Fibroblast of upper back skin (primary cell): ENCODE measurements at places on chromosomes 5 and 9.

GRCh38 chr5:133347039-133347438 lies 265.3 kb downstream of the FSTL4 start:
- no peak for DNase-seq

DNA sequence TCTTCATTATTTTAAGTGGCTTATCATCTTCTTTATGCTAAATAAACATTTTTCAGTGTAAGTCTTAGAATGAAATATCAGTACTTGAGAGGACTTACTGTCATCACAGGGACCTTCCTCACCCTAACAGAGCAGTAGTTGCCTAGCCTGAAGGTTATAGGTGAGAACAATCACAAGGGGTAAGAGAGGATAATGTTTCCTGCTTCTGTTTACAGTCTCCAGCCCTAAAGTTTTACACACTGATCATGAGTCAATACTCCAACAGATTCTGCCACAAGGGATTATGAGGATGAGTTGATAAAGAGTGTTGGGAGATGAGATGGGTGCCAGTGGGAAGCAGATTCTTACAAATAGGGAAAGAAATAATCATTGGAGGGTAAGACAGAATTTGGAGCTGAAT lies 265.1 kb upstream of the DAB2 start:
- no peak for DNase-seq

DNA sequence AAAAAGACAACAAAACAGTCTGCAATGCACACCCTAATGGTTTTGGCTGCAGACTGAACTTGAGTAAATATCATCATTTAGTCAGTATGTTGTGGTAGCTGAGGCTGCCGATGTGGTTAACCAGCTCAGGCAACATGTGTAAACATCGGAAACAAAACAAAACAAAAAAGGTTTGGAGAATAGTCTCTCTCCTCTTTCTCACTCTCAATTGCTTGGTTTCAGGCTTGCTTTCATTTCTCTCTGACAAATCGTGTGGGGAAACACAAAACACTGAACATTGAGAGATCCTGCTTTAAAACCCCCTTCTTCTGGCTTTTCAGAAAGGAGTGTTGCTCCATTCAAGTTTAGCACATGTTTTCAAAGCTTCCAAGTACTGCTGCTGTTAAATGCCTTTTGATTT lies 453.3 kb downstream of the BNC2 start:
- peak; percentile 78 for DNase-seq

DNA sequence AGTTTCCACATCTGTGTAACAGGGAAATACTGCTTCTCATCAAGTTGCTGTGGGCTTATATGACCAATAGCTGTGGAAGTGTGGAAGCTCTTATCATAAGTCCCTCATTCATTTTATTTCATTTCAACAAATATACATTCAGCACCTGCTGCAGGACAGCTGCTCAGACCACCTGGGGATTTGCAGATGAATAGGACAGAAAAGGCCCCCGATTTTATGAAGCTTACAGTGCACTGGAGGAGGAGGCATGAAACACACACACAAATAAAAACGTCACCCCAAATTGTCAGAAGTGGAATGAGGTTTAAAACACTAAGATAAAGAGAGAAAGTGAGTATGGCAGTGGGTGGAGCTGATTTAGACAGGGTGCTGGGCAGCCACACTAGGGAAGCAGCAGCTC lies 107.2 kb downstream of the DRD1 start:
- no peak for DNase-seq

DNA sequence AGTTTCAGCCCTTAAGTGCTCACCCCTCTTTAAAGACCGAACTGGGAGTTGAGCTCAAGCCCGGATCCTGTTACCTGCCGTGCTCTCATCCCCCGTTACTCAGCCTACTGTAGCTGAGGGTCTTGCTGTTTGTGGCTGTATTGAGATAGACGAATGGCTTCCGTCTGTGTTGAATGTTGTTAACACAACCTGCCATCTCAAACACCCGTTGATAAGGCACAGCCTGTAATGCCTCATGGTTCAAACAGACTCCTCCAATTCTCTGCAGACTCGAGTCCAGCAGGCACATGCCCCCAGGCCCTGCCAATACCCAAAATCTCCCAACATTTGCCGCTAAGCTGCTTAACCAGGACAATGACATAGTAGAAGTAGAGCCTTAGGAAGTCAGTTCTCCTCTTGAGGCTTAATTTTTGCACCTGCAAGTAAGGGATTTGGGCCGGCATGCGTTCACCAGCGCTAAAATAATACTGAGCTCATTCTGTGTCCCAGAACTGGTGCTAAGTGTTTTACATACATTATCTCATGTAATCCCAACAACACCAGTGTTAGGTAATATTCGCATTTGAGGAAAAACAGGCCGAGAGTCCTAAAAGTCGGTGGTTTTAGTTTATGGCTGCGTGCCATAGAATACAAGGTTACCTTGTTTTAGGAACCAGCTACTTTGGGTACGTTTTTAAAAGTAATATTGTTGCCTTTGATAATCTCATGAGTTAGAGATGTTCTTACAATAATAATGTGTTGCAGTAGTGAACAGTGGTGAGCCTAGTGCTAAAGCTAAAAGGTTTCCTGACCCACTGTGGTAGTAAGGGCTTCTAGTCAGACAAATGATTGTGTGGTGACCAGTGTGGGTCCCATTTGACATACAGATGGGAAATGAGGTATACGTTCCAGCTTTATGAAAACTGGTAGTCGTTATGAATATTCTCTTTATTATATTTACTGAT lies 1.5 kb upstream of the RFX3 start:
- no peak for DNase-seq

DNA sequence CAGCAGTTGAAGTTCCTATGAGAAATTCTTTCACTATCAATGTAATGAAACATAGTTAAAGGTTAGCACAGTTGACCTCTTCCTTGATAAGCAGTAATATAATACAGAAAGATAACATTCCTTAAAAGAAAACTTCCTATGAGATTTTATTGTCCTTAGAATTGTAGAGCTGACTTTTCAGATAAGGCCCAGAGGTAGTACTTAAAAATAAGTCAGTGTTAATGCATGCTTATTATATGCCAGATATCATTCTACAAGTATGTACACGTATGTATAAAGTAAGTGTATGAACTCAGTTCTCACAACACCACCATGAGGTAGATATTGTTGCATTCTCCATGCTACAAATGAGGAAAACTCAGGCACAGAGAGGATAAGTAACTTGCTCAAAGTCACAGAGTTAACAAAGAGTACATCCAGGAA lies 15.3 kb downstream of the AP3S1 start:
- DNase-seq: no peak

- DNase-seq: no peak
These were observed 1962.9 kb upstream of the CDH6 start for GRCh38 chr5:29230591-29230990.

- DNase-seq: peak; percentile 10
These were observed 570.4 kb upstream of the ST8SIA4 start for GRCh38 chr5:101473483-101473882.

DNA sequence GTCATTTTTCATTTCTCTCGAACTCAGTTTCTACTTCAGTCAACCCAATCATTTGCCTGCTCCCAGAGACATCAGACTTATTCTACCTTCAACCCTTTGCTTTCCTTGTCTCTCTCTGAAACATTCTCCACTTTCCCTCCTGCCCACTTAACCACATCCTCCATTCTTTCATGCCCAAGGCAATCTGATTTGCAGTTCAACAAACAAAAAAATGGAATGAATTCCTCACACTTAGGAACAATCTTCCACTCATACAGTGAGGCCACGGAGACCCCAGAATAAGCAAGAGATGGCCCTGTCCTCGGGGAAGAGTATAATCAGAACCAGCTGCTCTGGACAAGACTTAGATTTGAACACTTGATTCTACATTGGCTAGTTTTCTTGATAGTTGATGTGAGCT lies 180.5 kb downstream of the RFK start:
- peak; percentile 52 for DNase-seq

GRCh38 chr9:107213080-107213479 lies 70.0 kb upstream of the RAD23B start:
- no peak for DNase-seq

GRCh38 chr5:43412156-43412555 lies at the start of gene CCL28:
CCL28 (minus strand) TSS chr5:43412391; CDS start chr5:43412316, 75 bp downstream.
- no peak for DNase-seq

DNA sequence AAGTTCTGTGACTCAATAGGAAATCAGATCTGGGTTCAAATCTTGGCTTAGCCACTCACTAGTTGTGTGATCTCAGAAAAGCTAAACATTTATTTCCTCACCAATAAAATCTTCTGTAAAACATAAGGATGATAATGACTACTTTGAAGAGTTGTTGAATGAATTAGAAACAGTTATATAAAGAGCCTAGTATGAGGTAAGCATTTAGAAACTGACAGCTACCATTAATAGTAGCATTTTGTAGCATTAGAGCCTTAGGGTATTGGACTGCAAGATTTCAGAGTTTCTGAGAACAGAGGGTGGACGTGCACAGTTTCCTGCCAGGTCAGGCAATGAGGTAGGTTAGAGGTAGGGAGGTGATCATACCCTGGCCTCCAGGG lies 293.2 kb downstream of the CWC27 start:
- DNase-seq: no peak

DNA sequence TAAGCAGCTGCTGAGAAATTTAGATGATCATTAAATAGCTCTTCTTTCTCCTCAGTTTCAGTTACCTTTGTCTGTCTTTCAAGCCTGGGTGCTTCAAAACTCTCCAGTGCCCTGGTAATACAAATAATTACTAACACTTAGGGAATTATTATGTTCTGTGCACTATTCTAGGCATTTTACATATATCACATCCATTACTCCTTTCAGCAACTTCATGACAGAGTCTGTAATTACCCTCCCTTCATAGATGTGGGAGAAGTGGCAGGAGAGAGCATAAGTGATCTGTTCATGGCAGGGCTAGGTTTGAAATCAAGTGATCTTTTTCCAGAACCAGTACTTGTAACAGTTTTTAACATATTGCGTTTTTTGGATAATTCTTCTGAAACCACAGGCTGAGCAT lies 32.0 kb downstream of the MAN2A1 start:
- peak; percentile 32 for DNase-seq

GRCh38 chr9:92270511-92270910 lies 23.0 kb downstream of the IARS1 start:
- no peak for DNase-seq

DNA sequence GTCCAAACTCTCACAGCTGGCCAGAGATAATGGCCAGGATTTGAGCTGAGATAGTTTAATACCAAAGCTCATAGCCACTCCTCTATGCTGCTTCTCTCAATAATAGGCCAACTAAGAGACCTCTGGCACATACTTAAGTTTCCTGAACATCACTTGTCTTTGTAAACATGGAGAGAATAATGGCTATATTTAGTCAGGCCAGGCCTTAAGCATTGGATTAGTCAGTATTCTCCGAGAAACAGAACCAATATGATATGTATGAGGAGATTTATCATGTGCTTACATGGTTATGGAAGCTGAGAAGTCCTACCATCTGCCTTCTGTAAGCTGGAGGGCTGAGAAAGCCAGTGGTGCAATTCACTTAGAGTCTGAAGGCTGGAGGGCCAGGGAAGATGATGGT lies 45.4 kb downstream of the CFAP95 start:
- DNase-seq: no peak

DNA sequence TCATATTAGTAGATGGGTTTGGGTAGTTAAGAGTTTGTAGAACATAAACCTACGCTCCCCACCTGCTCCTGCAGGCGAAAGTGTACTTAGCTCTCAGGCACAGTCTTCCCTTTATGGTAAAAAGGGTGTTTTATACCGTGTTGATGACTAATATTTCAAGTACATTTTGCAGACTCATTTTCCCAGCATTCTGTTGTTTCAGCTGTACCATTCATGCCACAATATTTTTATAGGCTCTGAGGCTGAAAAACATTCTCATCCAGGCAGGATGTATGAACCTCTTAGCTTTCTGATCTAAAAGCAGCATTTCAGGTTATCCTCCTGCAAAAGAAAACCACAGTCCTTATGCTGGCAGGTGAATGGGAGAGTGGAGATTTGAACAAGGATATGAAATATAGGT lies 231.4 kb downstream of the NR2F1-AS1 start:
- peak; percentile 50 for DNase-seq

DNA sequence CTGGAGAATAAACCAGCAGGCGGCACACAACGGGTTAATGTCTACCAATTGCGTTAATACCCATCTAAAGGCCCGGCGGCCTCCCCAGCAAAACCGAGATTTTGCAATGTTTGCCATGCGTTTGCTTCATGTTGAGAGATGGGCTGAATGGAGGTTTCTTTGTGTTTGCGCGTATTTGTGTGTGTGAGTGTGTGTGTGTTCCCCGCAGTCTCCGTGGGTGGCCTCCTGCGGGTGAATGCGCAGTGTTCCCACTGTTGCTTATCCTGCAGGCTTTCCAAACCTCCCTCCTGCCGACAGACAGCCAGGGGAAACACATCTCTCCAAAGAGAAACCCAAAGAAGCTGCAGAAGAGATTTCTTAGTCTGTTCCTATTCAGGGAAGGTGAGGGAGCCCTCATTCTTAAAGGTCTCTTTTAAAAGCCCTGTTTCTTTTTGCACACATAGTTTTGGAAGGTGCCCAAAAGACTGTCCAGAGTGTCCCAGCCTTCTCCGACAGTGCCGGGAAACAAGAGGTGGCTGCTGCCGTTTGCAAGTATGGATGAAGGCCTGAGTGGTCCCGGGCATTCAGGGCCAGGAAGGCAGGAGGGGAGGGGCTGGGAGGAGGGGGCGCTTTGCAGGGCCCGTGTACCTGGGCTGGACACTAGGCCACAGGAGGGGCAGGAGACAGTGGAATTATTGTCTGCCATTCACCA lies 103.8 kb upstream of the ERCC6L2 start:
- peak; percentile 77 for DNase-seq

- DNase-seq: no peak
These were observed 18.1 kb downstream of the PRKACG start for GRCh38 chr9:68995776-68996175.

- DNase-seq: no peak
These were observed 256.0 kb downstream of the DOCK8 start for GRCh38 chr9:470552-471194.

- DNase-seq: no peak
These were observed 5.5 kb upstream of the CAMLG start for GRCh38 chr5:134732819-134733218.

DNA sequence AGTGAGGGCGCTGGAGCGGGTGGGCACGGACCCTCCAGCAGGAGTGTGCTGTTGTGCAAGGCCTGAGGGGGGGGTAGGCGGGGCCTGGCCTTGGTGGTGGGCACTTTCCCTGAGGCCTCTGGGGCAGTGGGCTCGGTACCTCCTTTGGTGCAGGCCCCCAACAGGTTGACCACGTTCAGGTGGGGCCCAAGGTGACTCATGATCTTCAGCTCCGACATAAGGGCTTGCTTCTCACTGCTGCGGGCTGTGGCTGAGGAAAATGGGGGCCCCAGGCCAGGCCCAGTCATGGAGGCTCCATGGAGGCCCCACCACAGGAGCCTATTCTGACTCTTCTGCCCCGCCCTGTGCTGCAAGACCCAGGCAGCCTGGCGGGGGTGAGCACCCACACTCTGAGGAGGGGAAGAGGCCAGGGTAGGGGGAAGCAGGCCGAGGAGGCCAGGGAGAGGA lies 31.5 kb downstream of the PDGFRB start:
- DNase-seq: no peak

DNA sequence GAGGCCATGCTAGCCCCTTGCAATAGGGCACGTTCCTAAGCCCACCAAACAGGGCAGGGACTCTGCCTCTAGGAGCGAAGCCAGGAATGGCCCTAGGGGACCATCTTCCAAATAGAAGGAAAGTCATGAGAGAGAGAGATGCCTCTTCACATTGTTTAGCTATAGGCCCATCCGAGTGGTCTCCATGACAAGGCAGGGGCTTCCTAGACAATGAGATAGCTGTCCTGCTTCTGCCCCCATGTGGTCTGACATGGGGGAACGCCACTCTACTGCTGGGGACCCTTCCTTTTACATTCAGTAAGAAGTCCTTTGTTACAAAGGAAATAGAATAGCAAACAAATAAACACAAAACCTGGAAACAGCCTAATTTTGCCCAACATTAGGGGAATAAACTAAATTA lies 17.9 kb upstream of the KIF4B start:
- no peak for DNase-seq
